ENCODE measurements at places on chromosomes 2 and 18. TPM values are rescaled to one million over a fixed set of nuclear protein-coding genes. Genes with fewer than 3 reads are reported as not detected.

The LBX2 gene
- 1.1 TPM for total RNA-seq

The UNC80 gene
- 0.52 TPM for total RNA-seq

DNA sequence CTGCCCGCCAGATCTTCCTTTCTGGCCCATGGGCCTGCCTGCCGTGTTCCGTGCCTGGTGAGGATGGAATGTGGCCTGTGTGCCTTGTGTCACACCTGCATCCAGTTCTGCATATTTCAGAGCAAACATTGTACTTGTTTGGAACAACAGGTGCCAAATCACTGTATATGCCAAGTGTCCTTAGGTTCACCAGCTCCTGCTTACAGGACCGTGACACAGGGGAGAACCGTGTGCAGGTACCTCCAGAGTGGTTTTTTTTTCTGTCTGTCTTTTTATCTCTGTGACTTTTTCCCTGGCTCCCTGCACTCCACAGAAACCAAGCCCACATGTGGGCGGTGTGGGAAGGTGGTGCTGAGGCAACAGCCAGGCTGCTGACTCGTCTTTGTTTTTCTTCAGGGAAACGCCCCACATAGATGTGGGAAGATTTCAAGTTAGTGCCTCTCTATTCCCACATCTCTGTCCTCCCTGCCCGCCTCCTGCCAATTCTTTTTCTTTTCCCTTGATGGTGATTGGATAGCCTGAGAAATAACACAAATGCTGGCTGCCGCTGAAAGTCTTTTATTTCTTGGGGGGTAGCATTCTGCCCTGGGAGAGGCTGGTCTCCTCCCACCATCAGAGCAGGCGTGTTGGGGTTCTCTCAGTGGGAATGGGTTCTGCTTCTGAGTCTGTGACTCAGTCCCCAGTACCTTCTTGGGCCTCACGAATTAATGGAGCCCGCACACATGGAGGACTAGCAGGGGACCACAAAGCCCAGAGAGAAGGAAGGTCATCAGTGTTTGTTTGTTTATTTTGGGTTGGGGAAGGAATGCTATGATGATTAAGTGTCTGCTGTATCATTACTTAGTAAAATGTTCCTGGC lies 21.4 kb downstream of the GRHL1 start:
- DNase-seq: no peak

The ELAC1 gene
- 5.0 TPM for total RNA-seq

DNA sequence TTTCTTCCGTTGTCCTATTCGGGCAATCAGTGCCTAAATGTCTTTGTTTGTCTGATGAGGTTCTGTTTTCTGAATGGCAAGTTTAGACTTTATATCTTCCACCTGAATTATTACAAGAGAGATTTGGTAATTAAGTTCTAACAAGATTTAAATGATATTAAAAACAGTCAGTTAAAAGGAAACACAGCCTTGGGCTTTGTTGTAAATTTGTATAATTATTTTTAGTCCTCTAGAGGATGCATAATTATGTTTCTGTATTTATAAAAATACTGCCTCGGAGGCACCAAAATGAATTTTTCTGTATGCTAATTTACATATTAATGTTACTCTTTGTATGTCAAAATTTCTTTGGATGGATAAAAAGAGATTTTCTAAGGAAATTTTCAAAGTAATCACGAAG lies 136.7 kb downstream of the CDCA7 start:
- DNase-seq: no peak

DNA sequence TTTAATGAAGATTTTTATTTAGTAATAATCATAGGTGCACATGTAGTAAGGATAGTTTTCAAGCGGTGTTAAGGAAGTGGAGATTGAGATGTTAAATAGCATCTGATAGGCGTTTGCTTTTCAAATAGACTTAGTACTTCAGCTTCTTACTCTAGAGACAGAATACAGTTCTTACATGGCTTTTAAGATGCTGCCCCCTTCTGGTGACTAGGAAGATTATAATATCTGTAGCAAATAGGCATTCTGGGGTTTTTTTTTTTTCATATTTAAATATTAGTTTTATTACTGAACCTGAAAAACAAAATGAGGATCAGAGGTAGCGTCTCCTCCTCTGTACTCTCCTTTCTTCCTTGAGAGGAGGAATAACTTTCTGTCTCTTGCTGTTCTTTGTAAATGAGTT lies 100.2 kb downstream of the AGAP1 start:
- no peak for DNase-seq

- DNase-seq: no peak
These were observed 90.2 kb upstream of the TMEM18 start for GRCh38 chr2:767440-767839.

The MLPH gene
- 3.4 TPM for total RNA-seq
